ENCODE measurements at places on chromosomes 5 and 9. TPM values are rescaled to one million over a fixed set of nuclear protein-coding genes. Genes with fewer than 3 reads are reported as not detected.

Gene ADGRD2
- not detected for polyA plus RNA-seq

Gene MEF2C
- 24.3 TPM for polyA plus RNA-seq

GRCh38 chr5:138651058-138651766 is 76.0 kb upstream of the HSPA9 start:
- peaks cover 41% of the 10 kb centered on the region for H3K4me1 ChIP-seq
- H3K27ac ChIP-seq = no peak overlapping the region
- DNase-seq = no peak
- no peak overlapping the region for H3K4me3 ChIP-seq
- H3K27me3 ChIP-seq = peaks cover 71% of the 10 kb centered on the region

DNA sequence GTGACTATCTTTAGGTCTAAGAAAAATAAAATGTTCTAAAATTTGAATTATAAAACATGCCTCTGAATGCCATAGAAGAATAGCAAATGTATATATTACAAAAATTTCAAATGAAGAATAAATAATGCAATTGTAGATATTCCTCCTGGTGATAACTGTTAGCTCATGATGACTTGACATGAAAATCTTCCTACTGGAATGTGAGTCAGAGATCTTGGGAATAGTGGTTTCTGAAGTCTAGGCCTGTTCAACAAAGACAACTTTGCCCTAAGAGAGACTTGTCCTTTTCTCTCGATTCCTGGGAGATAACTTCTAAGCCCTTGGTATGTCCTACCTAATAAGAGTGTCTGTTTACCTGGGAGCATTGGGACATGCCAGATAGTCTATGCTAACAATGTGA is 746.3 kb upstream of the RIOK2 start:
- H3K4me3 ChIP-seq = no peak overlapping the region
- DNase-seq = no peak
- no peaks in the 10 kb centered on the region for H3K4me1 ChIP-seq
- no peak overlapping the region for H3K27ac ChIP-seq
- H3K36me3 ChIP-seq = no peaks in the 10 kb centered on the region

DNA sequence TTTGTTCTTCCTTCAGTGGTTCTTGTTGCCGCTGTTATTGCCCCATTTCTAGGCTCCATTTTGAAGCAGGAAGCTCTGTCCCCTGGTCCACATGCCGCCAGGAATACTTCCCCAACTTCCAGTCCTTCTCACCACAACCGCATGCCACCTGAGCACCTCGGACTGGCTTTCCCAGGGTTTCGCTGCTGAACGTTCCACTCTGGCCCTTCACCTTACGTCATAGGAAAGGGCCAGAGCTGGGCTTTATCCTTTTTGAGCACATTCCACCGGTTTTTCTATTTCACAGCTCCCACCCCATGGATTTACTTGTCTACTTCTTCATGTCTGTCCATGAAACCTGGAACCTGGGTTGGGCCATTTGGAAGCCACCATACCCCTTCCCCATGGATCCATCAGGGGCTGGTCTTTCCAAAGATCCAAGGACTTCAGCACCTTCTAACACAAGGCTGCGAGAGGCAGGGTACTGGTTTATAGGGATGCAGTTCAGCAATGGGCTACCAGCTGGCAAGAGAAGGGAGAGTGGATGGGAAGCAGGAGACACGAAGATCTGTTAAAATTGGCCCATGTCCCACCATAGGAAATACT is 557.4 kb downstream of the BNC2 start:
- no peak overlapping the region for H3K4me3 ChIP-seq
- H3K27ac ChIP-seq = no peak overlapping the region
- H3K4me1 ChIP-seq = no peaks in the 10 kb centered on the region
- peaks cover 9% of the 10 kb centered on the region for H3K27me3 ChIP-seq
- no peak for DNase-seq

DNA sequence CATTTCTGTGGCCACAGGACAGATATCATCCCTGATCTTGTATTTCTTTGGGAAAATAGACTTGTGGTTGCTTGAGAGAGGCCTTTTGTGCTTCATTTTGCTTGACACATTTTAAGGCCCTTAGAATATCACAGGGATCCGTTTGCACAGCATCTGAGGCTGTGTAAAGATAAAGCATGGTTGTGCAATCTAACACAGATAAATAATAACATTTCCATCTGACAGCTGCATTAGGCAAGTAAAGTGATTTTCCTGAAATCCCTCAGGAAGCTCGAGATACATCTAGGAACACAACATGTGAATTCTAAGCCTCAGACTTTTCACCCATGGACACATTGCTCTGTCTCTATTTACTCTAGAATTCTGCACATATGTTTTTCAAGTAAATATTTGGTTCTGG is 212.8 kb upstream of the ADAMTSL1 start:
- H3K36me3 ChIP-seq = no peaks in the 10 kb centered on the region
- no peak overlapping the region for H3K27ac ChIP-seq
- no peak overlapping the region for H3K4me3 ChIP-seq
- H3K4me1 ChIP-seq = no peaks in the 10 kb centered on the region
- H3K27me3 ChIP-seq = no peaks in the 10 kb centered on the region

GRCh38 chr5:154971501-154971900 is 30.6 kb downstream of the MRPL22 start:
- no peak for DNase-seq
- H3K27me3 ChIP-seq = no peaks in the 10 kb centered on the region
- peaks cover 14% of the 10 kb centered on the region for H3K4me1 ChIP-seq
- H3K27ac ChIP-seq = no peak overlapping the region
- peaks cover 17% of the 10 kb centered on the region for H3K36me3 ChIP-seq
- no peak overlapping the region for H3K4me3 ChIP-seq

- H3K36me3 ChIP-seq = no peaks in the 10 kb centered on the region
- no peak for DNase-seq
Measured at GRCh38 chr5:148970228-148970627, 92.6 kb downstream of the SH3TC2 start.

GRCh38 chr5:1429496-1429895 is 15.7 kb downstream of the SLC6A3 start:
- no peak overlapping the region for H3K27ac ChIP-seq
- peak; percentile 42 for DNase-seq
- no peak overlapping the region for H3K4me3 ChIP-seq
- H3K36me3 ChIP-seq = no peaks in the 10 kb centered on the region

GRCh38 chr9:119902611-119903010 is 533.4 kb upstream of the BRINP1 start:
- DNase-seq = no peak
- no peak overlapping the region for H3K4me3 ChIP-seq
- H3K4me1 ChIP-seq = no peaks in the 10 kb centered on the region
- no peaks in the 10 kb centered on the region for H3K36me3 ChIP-seq
- H3K27me3 ChIP-seq = no peaks in the 10 kb centered on the region

- no peaks in the 10 kb centered on the region for H3K36me3 ChIP-seq
- H3K27ac ChIP-seq = no peak overlapping the region
- no peak for DNase-seq
- H3K27me3 ChIP-seq = no peaks in the 10 kb centered on the region
- no peak overlapping the region for H3K4me3 ChIP-seq
Measured at GRCh38 chr5:57407391-57407790, 75.2 kb downstream of the ACTBL2 start.

DNA sequence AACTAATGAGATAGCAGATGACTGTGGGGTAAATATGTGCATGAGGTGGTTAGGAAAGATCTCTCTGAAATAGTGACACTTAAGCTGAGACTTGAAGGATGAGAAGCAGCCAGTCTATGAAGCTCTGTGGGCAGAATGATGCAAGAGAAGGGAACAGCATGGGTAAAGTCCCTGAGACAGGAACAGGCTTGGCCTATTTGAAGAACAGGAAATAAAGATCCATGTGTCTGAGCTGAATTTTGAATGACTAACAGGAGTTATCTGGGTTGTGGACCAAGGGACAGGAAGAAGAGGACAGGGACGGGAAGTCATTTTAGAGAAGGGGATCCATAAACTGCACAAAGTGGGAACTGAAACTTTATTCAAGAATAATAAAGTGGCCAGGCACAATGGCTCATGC is 25.6 kb upstream of the HMGCS1 start:
- H3K36me3 ChIP-seq = no peaks in the 10 kb centered on the region
- H3K27ac ChIP-seq = no peak overlapping the region
- H3K4me3 ChIP-seq = no peak overlapping the region
- no peaks in the 10 kb centered on the region for H3K4me1 ChIP-seq
- H3K27me3 ChIP-seq = no peaks in the 10 kb centered on the region

Measured in spleen (tissue), 13 donors.